ENCODE measurements at places on chromosomes 2 and 18.
A peak's percentile ranks its signal among the peaks of the same experiment; 100 is the strongest.

GRCh38 chr18:50454387-50454988, 79.6 kb downstream of the SKA1 start:
- no peak for DNase-seq

GRCh38 chr18:46891742-46892214, 25.5 kb downstream of the PIAS2 start:
- no peak for DNase-seq

DNA sequence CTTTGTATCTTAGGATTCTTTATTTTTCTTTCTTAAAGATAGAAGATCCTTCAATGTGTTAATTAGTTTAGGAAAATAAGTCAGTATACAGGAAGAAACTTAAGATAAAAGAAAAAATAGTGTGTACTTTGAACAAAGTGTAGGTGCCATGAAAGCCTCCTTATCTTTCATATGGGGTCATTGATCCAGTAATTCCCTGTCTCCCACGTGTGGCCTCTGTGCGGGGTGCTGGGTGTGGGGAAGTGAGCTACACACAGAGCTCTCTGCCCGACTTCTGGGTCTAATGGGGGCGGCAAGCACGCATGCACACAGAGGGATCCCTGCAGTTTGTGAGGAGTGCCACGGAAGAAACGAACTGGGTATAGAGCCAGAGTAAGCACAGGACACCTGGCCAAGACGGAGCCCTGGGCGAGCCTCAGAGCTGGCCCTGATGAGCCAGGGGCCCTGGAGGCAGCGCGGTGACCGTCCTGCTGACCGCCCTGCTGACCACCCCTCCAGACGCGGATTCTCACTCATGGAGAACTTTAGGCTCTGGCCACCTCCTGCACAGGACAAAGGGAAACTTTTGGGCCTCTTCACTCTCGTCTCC, 253.5 kb downstream of the ACKR3 start:
- no peak for DNase-seq

- no peak for DNase-seq
These were observed 329.8 kb upstream of the THUMPD2 start for GRCh38 chr2:40108851-40109250.

DNA sequence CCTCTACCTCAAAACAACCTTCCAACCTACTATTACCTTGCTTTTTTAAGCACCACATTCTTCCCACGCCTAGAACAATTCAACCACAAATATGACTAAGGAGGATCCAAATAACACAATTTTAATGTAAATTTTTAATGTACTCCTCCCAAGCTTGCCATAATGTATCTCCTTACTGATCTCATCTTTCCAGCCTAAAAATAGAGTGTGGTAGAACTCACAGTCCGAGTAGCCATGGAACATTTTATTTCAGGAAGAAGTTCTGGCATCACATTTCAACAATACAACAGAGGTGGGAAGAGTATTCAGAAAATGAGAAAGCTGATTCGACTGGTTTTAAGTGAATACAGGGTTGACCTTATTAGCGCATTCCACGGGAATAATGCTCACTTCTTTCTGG, 15.4 kb downstream of the FEZ2 start:
- no peak for DNase-seq

DNA sequence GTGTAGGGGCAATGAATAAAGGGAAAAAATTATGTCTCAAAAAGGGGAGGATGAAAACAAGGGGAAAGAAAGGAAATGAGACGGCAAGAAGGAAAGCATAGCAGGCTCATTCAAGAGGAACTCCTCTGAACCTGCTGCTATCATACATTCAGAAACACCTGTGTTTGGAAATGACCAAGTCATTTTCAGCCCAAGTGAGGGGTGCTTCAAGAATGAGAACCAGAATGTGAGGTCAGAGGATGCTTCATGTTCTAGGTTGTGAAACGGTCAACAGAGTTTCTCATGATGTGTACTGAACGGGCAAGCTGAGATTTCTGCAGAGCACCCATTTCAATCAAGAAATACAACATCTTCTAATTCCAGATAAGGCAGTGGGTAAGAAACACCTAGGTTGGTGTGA, 1367.2 kb upstream of the CELF4 start:
- no peak for DNase-seq

DNA sequence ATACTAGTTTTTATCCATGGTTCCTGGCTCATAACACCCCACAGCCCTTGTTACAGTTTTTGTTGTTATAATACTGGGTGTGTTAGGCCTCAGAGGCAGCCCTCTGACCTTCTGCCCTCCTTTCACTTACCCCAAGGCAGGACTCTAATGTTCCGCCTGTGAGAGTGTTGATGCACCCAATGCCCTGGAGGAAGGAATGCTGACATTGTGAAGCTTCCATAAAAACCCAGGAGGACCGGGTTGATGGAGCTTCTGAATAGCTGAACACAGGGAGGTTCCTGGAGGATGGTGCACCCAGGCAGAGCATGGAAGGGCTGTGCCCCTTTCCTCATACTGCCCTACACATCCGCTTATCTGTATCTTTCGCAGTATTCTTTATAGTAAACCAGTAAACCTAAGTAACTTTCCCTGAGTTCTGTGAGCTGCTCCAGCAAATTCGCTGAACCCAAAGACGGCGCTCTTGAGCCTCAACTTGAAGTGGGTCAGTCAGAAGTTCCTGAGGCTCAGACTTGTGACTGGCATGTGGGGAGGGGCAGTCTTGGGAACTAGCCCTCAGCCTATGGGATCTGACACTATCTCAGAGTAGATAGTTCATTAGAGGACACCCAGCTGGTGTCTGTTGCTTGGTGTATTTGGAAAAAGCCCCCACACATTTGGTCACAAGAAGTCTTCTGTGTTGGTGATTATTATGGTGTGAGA, 10.4 kb downstream of the STON1 start:
- no peak for DNase-seq

- DNase-seq: no peak
These were observed 141.1 kb downstream of the METTL4 start for GRCh38 chr18:2430191-2430590.

GRCh38 chr2:66925128-66925527, 472.0 kb upstream of the ETAA1 start:
- DNase-seq: no peak

DNA sequence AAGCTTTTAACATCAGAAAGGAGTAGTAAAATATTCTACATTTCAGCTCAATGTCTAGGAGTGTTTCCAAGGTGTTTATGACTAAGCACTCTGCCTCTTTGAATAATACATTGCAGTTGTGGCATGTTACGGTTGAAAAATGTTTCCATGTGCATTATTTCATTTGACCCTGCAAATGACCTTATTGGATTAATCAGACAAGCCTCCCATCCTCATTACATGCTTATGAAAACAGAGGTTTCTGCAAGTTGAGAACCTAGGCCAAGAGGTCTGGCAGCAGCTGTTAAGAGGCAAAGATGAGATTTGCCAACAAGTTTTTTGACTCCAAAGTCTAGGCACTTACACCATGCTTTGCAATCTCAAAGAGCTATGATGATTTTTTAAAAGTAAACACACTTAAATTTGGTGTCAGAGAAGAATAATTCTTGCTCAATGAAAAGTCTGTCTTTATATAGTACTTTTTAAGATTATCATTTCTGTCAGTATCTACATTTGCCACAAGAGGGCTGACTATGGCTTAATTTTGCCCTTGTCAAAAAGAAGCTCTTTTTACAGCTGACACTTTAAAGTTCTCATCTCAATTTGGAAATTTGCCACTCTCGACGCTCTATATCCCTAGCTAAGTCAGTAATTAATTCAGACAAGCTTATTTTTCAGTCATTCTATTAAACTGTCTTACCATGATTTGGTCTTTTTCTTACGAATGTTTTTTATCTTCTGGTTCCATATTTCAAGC, 260.6 kb downstream of the PAX3 start:
- DNase-seq: no peak

- DNase-seq: peak; percentile 68
These were observed 652 bp downstream of the ITPRID2 start for GRCh38 chr2:181891966-181892798.

All from naive thymus-derived CD4-positive, alpha-beta T cell (primary cell).